ENCODE measurements at places on chromosomes 13 and 19.
A peak's percentile ranks its signal among the peaks of the same experiment; 100 is the strongest.

DNA sequence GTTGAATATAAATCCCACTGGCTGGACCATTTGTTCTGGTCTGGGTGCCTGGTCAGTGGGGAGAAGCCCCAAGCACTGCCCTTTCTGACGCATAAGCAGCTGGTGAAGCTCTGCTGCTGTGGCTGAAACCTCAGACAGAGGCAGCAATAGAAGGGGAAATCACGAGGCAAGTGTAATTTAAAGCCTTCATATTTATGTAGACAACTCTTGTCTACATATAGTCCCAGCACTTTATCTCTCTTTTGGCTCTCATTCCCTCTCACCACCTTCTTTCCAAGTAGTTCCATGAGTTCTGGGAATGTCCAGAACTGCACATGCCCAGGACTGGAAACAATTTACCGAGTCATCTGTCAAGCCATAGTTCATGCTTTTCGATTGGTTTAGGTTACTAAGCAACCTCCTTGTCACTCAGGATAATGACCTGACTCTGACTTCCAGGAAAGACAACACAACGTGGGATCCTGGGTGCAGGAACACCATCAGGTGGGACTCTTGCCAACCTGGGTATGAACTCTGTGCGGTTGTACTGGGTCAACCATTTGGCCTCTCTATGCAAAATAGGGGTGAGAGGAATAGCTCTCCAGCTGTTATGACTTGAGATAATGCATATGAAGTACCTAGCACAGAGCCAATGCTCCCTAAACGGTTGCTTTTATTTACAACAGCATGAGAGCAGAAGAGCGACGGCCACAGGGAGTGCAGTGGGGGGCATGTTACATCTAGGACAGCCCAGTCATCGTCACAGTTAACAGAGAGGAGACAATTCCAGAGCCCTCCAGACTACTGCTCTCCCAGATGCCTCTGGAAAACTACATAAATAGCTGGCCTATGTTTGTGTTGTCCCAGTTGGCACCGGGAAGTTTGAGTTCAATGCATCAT is 321.9 kb downstream of the FOXO1 start:
- DNase-seq, result no peak

DNA sequence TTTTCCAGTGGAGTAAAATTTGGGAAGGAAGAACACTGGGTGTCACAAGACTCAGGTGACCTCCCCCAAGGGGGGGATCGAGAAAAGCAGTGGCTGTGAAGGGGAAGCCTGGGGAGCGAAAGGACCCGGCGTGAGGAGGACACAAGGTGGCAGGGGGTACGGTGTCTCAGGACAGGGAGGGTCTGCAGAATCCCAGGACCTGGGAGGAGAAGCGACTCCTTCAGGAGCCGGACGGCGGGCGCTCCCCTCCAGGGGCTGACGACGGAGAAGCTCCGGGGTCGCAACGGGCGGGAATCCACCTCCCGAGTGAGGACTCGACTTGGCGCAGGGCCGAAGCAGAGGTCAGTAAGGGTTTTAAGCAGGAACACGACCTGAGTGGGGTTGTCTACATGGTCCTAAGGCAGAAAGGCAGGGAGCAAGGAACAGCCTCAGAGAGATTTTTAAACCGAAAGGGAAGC is 529 bp downstream of the ZNF836 start:
- DNase-seq, result no peak

DNA sequence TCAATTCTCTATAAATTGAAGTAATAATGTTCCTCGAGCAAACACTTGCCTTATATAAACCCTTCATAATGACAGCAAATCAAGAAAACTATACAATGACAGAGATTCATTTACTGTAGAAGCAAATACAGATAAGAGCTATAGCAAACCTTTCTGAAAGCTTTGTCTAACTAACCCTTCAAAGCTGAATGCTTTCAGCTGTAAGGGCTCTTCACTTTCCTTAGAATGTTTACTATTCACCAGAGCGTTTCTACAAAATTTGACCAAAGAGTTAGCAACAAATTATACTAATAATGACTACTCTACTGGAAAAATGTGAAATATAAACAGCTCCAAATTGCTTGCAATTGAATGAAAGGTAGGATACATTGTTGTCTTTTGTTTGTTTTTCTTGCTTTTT is 218.1 kb downstream of the SLITRK5 start:
- DNase-seq, result no peak

- DNase-seq, result no peak
These were observed 50.8 kb downstream of the MBD3L2B start for GRCh38 chr19:6970443-6970842.

DNA sequence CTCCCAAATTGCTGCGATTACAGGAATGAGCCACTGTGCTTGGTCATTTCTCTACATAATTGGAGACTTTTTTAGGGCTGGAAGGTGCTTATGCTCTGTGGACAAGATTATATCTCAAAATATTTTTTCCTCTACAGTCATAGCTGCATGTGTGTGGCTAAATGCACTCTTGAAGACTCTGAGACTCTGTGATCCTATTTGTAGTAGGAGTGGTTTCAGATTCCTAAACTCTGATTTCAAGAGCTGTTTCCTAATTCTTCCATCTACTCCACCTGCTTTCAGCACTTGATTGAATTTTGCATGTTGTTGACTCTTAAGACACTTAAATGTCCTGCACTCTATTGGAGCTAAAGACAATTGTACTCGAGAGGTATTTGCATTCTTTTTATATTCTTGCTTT is 78.0 kb downstream of the KLF5 start:
- DNase-seq, result no peak

DNA sequence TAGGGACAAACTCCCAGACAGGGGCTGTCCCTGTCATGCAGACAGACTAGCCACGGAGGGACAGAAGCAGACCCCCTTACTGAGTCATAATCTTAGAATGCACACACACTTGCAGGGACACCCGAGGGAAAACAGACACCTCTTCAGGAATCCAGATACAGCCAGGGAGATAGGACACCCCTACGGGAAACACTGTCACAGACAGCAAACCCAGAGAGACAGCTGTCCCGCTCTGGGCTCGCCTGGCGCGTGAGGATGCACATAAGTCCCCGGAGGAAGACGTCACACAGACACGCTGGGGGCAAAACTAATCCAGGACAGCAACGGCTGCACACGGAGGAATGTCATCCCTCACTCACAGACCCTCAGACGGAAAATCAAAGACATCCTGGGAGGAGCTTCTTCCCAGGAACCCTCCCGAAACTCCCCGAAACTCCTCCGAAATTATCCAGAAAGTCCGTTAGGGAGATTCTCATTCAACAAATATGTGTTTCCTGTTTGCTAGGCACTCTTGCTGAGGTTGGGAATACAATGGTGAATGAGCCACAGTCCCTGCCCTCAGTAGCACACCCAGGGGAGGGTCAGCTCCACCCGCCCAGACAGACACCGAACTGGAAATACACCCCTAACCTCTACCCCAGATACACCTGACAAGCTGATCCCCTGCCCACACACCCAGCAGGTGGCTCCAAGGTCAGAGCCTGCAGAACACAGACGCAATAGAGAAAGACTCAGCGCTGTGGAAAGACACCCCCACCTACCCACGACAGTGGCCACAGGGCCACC is 15.2 kb upstream of the TOMM40 start:
- no peak for DNase-seq

- DNase-seq, result no peak
These were observed 6.5 kb downstream of the SYCE2 start for GRCh38 chr19:12912571-12912970.

DNA sequence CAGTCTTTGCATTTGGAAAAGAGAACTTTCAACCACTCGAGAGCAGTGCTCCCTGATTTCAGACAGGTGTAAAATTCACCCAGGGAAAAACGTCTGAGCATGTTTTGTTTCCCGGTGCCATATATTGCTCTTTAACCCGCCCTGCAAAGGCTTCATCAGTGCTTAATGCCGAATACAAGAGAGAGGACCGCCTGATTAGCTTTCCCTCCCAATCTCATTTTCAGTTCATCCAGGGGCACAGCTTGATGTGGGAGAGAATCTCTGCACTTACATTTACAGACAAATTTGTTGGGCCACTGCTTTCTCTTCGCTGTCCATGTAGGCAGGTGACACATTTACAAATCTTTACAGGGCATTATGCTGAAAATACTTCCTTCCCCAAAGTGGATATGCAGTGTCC is 499.1 kb downstream of the LIG4 start:
- DNase-seq, result no peak

- no peak for DNase-seq
These were observed 484.5 kb downstream of the LIG4 start for GRCh38 chr13:107730813-107731212.

DNA sequence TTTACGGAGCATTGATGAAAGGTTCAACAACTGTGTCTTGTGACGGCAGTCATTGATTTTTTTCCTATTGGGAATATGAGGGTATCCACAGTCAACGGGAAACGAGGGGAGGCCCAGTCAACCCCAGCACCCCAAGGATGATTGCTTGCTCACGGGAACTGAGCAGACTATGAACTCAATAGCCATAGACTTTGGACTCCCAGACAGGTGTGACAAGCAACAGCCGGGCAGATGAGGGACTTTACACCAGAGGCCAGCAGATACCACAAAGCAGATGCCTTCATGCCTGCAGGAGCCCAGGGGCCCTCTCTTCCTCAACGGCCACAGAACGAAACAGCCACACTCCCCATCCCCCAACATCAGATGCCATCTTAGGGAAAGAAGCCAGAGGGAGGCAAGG is 80.3 kb upstream of the FLT1 start:
- no peak for DNase-seq

- DNase-seq, result no peak
These were observed 6.6 kb downstream of the FSTL3 start for GRCh38 chr19:682678-683320.

DNA sequence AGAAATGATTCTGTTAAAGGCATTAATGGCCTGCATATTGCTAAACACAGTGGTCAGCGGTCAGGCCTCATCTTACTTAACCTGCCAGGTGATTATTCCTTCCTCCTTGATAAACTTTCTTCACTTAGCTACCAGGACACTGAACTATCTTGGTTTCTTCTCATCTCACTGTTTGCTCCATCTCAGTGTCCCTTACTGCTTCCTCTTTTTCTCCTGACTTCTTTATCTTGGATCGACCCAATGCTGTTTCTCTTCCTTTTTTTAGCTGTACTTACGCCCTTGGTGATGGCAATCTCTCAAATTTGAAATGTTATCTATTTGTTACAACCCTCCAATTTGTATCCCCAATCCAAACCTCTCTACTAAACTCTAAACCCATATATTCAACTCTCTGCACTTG is 7.8 kb upstream of the CLC start:
- no peak for DNase-seq

GRCh38 chr19:3275583-3276340 is 51.3 kb downstream of the CELF5 start:
- peak; percentile 22 for DNase-seq

GRCh38 chr13:24660023-24660741 is 20.0 kb upstream of the ATP12A start:
- no peak for DNase-seq

DNA sequence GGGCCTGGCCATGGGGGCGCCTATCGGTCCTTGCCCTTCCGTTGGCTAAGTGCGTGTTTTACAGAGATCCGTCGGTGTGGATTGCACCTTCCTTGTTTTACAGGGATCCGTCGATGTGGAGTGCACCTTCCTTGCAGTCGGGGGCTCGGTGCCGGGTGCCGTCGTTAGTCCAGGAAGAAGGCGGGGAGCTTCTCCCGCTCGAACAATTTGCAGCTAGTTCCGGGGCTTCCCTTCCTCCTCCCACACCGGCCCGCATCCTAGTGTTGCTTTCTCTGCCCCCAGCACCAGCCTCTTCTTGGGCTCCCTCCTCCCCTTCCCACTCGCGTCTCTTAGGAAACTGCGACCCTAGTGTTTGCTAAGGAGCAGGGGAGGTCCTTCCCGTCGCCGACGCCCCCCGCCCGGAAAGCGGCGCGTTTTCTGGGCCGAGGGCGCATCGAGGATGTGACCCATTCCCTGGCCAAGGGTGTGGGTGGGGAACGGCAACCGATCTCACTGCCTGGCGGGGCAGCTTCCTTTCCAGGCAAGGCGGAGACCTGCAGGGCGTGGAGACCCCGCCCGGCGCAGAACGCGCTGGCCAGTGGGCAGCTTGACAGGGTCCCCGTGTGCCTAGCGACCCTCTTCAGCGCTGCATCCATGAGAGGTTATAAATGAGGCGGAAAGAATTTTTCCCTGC is 75.7 kb upstream of the ZNF91 start:
- no peak for DNase-seq

- DNase-seq, result no peak
These were observed 223.8 kb downstream of the TDRD3 start for GRCh38 chr13:60620611-60621395.

DNA sequence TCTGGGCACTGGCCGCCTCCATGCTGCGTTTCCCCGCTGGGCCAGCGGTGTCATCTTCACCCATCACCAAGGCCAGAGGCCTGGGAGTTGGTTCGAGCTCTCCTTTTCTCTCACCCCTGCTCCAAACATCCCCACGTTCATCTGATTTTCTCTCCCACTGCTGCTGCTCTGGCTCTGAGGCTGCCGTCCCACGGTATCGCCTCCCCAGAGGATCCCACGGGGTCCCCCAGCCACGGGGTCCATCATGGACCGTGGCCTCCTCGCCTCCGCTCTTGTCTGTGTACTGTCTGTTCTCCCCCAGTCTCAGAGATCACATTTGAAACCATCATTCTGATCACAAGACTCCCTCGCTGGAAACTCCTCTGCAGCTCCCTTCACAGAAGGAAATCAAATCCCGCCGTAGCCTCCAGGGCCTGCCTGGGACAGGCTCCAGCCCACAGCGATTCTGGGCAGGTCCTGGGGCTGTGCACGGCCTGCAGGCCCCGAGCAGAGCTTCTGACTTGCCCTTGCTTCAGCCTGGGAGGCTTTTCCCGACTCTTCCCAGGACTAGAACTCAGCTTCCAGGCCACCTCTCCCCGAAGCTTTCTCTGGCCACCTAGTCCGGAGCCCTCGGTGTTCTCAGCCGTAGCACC is 64.2 kb downstream of the SOX1 start:
- DNase-seq, result no peak

- DNase-seq, result no peak
These were observed 19.9 kb upstream of the GPR183 start for GRCh38 chr13:99327126-99327525.
